Fibroblast of upper back skin (primary cell): ENCODE measurements at places on chromosomes 16 and 17.
A peak's percentile ranks its signal among the peaks of the same experiment; 100 is the strongest.

- DNase-seq = no peak
These were observed 43.0 kb upstream of the TMEM97 start for GRCh38 chr17:28276011-28276410.

DNA sequence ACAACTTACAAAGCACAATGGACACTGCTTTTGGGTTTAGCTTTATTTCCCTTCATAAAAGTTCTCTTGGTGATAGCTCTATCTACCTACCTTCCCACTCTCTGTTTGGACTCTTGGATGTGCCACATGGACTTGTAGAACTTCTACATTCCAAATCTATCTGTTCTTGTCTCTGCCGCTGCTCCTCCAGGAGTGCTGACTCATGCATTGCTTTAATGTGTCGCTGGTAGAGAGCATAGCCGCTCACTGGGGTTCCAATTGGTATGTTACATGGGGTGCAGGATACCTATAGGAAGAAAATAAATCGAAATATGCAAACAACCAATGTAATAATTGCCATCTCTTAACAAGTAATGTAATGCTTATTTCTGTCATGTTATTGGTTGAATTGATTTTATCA is 92.1 kb downstream of the TTC19 start:
- DNase-seq = peak; percentile 7

- DNase-seq = no peak
These were observed 18.2 kb downstream of the CES5A start for GRCh38 chr16:55856950-55857349.

- no peak for DNase-seq
These were observed 5.7 kb upstream of the PKMYT1 start for GRCh38 chr16:2985893-2986355.

GRCh38 chr16:31452631-31453106 is 6.6 kb upstream of the ARMC5 start:
- peak; percentile 92 for DNase-seq

GRCh38 chr17:12625092-12625491 is 40.6 kb upstream of the MYOCD start:
- no peak for DNase-seq

DNA sequence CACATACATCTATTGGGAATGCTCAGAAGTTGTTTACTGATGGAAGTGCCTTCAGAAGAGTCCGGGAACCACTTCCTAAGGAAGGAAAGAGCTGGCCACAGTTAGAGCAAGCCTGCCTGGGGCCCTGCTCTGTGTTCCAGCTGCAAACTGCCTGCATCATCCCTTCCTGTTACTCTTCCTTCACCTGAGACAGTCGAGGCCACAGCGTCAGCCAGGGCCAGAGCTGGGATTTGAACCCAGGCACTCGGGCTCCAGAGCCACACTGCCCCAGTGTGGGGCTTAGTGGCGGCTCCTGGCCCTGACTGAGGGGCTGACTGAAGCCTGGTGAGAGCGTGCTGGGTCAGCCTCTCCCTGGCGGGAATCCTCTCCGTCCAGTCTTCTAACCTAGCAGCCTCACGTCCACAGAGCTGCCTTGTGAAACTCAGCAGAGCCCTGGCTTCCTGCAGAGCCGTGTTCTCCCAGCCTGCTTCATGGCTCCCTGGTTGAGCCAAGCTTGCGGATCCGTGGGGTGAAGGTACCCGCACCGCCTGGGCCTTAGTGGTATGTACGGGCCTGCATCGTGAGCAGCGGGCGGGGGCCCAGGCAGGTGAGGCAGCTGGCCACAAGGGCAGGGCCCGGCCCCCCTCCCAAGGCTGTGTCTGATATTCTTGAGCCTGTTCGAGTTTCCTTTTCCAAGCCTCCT is 4.6 kb upstream of the C17orf99 start:
- DNase-seq = no peak

- DNase-seq = no peak
These were observed 203.2 kb upstream of the WSCD1 start for GRCh38 chr17:5866978-5867377.

DNA sequence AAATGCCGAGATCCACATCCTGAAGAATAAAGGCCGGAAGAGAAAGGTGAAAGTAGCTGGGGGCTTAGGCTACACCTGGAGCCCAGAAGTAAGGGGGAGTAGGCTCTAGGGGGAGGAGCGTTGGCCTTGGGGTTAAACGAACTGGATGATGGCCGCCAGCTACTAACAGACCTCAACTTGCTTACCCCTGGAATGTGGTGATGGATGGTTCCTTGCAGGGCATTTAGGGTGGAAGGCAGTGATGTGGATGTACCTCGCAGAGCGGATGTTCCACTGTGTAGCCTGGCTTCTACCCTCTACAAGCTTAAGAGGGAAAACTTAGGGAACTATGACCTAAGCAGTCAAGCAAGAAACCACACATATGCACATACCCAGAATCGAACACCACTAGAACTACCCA is 2.3 kb upstream of the MAZ start:
- no peak for DNase-seq

GRCh38 chr16:53711390-53711789 is 7.4 kb downstream of the FTO start:
- peak; percentile 13 for DNase-seq

- no peak for DNase-seq
These were observed 58.2 kb upstream of the STAC2 start for GRCh38 chr17:39283896-39284295.

- DNase-seq = no peak
These were observed 36.2 kb upstream of the MAP3K14 start for GRCh38 chr17:45353043-45353442.

GRCh38 chr17:65271296-65271695 is 134.1 kb downstream of the RGS9 start:
- no peak for DNase-seq

DNA sequence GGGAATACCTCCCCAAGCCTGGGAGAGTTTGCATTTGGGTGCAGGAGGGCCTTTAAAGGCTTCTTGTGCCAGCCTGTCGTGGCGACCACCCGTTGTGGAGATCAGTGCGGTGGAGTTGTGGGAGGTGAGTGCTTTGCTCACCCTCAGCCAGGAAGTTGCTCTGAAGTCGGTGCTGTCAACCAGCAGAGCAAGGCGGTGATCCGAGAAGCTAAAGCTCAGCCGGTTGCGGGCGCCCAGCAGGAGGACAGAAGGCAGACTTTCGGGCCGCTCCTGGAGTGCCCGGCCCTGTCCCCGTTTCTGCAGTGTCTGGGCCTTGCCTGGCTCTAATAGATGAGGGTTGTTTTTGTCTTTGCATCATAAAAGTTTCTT is 1.4 kb downstream of the UBE2I start:
- DNase-seq = no peak

DNA sequence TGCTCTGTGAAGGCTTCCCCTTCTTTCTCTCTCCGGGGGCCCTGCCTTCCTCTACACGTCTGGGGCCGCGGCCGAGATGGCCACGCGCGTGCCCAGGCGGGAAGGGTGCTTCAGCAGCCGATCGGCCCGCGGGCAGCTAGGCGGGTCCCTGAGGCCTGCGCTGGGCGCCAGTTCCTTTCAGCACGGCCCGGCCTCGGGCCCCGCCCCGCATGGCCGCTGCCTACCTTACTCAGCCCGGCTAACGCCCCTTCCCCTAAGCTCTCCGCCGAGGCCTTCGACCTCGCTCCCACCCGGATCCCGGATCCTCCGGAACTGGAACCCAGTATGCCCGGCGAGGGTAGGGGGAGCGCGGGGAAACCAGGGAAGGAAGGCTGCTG is 335 bp downstream of the TMEM11 start:
- DNase-seq = peak; percentile 6

GRCh38 chr17:10384175-10384574 is 11.4 kb upstream of the MYH13 start:
- DNase-seq = peak; percentile 59

DNA sequence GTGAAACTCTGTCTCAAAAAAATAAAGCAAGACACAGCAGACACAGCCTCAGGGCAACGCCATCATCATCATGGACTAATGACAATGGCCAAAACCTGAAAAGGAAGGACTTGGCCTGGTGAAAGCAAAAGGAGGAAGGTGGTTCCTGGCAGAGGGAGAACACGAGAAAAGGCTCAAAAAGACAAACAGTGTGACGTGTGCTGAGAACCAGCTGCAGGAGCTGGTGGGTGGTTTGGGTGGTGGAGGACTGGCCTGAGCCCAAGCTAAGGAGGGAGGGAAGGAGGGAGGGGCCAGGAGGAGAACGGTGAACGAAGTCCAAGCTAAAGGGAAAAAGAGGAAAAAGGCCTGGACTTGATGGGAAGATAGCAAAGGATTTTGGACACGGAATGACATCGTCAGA is 85.1 kb downstream of the SLC39A11 start:
- no peak for DNase-seq

DNA sequence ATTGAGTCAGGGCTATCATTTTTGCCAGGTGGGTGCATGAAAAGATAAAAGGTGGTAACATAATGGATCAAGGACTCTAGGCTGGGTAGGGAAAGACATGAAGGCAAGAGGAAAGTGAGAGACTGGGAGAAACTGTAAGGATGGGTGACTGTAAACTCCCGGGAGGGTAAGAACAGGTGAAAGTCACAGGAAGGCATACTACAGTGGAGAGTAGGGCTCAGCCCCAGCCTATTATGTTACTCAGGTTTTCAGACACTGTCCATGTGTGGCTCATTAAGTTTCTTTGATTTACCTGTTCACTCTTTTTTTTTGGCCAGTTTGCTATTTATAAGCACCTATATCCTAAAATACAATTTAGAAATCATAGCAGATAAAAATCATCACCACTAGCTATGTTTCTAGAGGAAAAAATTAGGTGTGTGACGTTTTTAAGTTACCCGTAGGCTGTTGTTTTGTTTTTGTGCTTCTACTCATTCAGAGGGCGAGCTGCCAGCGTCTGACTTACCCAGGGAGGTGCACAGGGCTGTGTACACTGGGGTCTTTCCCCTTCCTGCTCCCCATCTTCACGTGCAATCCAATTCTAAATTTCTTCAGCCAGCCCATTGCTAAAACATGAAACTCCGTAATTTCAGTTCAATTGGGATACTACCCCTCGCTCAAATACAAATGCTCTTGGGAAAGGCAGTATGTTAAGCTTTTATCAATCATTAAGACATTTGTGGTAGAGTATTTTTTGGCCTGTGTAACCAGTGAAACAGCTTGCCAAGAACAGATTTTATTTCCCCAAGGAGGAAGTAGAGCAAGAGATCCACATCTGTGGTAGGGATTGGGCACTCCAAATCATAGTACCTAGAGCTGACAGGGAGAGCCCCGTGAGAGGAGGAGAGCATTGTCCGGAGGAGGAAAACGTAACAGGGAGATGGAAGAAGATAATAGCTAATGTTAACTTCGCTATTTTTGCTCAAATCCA is 21.7 kb upstream of the VWA3A start:
- peak; percentile 47 for DNase-seq

DNA sequence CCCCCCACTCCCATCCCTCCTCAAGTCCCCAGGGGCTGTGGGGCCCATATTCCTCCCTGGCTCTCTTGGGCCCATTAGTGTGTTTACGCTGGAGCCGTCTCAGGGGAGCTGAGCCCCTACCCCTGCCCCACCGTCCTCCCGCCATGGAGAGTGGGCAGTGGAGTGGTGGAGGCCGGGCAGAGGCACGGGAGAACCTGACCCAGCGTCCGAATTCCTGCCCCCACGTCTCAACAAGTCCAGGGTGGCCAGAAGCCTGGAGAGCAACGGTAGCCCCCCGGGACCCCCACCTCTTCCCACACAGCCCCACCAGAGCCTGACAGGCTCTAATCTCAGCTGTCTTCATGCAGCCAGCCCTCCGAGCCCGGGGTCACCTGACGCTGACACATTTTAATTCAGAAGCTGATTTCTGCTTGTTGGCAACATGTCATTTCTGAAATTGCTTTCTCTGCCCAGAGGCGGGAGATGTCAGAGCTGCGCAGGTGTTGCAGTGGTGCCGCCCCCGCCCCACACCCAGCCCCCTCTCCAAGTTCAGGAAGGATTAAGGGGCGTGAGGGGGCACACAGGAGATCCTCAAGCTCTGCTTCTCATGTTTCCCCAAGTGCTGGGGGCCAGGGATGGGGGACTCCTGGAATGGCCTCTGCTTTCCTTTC is 32.6 kb downstream of the WNT9B start:
- no peak for DNase-seq

- DNase-seq = no peak
These were observed 10.3 kb downstream of the KAT7 start for GRCh38 chr17:49798738-49799137.

GRCh38 chr16:88972349-88972748 is 4.7 kb downstream of the CBFA2T3 start:
- no peak for DNase-seq

GRCh38 chr17:44502598-44503146 is 534 bp downstream of the GPATCH8 start:
- DNase-seq = no peak

DNA sequence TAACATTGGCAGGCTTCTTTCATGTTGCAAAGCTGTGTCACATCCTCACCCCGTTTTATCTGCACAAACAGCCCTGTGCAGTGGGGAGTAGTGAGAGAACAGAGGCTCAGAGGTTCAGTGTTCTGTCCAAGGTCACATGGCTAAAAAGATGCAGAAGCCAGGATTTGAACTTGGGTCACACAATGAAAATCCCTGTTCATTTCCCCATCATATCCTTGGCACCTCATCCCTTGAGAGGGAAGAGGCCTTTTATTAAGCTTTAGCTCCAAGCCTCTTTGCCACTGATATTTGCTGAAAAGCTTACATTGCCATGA is 106.6 kb downstream of the AMFR start:
- no peak for DNase-seq

- no peak for DNase-seq
These were observed 536.0 kb upstream of the C16orf82 start for GRCh38 chr16:26530584-26531289.

- peak; percentile 58 for DNase-seq
These were observed 68.5 kb downstream of the CDC27 start for GRCh38 chr17:47120521-47121095.

DNA sequence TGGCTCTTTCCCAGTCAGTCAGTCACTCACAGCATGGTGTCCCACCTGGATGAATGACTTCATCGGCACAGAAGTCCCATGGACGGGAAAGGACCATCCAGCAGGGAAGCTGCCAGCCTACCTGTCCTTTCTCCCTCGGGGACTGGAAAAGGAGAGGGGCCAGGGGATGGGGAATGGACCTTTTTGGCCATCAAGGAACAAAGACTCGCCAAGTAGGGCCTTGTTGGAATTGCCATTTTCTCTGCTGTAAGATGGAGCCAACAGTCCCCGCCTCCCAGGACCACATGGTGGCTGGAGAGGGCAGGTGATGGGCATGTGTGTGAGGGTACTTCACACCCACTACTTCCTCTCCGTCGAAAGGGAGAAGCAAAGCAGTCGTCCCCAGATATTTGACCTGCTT is 67.8 kb upstream of the LHX1 start:
- DNase-seq = no peak

- DNase-seq = no peak
These were observed 29.1 kb downstream of the EFCAB13 start for GRCh38 chr17:47352848-47353247.
